ENCODE measurements at places on chromosomes 3 and 15.

DNA sequence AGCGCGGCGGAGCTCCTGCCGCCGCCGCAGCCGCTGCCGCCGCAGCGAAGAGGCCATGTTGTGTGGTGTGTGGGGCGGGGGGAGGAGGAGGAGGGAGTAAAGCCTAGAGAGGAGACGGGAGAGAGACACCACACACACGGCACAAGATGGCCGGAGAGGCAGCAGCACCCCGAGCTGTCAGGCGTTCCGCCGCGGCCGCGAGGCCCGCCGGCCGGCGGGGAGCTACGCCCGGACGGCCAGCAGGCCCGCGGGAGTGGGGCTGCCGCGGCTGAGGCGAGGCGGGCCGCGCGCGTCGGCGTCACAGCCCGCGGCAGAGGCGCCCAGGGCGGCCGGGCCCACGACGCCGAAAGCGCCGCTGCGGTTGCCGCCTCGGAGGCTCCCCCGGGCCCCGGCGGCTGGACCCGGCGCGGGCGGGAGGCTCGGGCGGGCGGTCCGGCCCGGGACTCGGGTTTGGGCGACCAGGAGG lies 17.4 kb upstream of the CHD2 start:
- DNase-seq, result no peak

GRCh38 chr15:25705433-25706115 lies 157.6 kb downstream of the ATP10A start:
- DNase-seq, result no peak

DNA sequence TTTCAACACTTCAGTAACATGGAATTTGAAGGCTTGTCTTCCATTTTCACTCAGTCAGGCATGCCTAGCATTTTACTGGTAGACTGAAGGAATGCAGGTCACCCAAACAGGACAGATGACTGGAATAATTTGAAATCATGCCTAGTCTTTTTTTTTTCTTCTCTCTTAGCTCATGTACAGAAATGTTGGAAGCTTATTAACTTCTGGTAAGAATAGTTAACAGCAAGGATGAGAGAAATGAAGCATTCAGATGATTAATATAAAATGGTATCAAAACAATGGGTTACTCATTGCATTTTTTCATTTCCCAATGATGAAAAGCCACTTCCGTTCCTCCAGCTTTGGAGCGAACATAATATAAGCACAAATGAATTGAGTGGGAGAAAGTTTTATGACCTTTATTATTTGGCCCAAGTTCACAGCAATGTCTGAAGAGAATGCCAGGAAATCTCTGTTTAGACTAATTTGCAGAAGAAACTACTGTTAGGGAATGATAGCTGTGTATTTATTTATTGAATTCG lies 431.6 kb upstream of the RASGRP1 start:
- DNase-seq, result no peak

GRCh38 chr3:32106929-32107362 lies 526 bp downstream of the GPD1L start:
- peak; percentile 5 for DNase-seq

GRCh38 chr3:13954741-13955483 lies 75.0 kb upstream of the WNT7A start:
- DNase-seq, result no peak

GRCh38 chr3:77686560-77686959 lies 646.7 kb downstream of the ROBO2 start:
- no peak for DNase-seq

- no peak for DNase-seq
These were observed 50.8 kb upstream of the MRPS22 start for GRCh38 chr3:139292711-139293664.

DNA sequence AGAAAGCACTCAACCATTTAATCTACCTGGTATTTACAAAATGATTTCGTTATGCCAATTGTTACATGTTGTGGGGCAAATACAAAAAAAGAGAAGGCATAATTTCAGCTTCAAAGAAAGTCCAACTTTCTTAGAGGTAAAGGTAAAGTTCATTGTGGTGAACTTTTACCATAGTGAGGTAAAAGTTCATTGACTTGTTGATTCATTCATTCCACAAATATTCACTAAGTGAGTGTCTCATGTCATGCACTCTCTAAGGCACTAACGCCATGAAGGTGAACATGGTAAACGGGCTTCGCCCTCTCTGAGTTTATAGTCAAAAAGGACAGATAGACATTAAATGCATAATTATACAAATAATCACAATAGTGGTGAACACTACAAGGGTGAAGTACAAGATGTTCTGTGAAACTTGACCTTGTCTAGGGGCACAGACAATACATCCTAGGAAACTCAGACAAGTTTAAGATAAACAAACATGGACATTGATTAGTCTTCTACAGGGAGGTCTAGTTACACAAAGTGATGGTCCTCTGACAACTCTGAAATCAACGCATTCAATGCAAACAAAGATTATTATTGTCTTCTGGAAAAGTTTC lies 378.6 kb downstream of the MAGI1 start:
- DNase-seq, result no peak

DNA sequence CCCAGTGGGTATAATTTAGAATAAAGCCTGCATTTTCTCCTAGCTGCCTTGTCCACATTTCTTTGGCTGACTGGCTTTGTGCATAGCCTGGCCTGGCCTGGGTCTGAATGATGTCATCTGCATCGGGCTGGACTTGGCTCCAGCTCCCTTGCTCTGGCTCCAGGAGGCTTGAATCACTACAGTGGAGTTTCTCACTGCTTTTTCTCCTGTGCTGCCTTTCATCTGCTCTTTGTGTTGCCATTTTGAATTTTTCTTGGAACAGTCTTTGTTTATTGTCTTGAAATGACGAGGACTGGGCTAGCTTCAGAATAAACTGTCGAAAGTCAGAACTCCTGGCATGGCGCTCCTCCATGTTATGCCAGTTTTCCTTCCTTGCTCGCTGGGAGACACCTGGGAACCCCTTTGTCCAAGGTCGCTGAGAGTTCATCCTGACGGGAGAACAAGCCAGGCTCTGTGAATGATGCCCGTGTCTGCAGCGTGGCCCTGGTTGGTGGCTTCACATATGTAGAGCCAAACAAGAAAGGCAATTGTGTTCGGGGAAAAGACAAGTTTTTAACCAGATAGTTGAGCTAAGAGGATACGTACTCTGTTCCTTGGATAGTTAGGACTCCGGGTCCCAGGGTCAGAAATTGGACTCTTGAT lies 258.9 kb downstream of the PDZRN3 start:
- no peak for DNase-seq

- DNase-seq, result no peak
These were observed 37.9 kb downstream of the MYO5C start for GRCh38 chr15:52257734-52258062.

DNA sequence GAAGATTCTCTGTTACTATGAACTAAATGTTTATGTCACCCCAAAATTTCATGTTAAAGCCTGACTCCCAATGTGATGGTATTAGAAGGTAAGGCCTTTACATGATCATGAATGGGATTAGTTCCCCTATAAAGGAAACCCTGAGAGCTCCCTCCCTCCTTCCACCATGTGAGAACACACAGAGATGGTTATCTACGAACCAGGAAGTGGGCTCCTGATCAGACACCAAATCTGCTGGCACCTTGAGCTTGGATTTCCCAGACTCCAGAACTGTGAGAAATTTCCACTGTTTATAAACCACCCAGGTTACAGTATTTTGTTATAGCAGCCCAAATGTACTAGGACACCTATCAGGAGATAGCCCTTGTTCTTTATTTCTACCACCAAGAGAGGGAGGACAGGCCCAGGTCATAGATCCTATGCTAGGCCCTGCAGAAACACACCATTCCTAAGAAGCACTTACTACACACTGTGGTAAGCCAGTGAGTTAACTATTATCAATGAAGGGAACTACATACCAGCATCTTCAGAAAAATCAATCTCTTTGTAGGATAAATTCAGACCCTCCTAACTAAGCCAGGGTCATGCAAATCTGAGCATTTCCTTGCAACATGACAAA lies 59.0 kb downstream of the PRKAR2A start:
- DNase-seq, result peak; percentile 15

All from CD4-positive, alpha-beta T cell treated with Interleukin-4 for 4 hours (primary cell).